ENCODE measurements at places on chromosomes 4 and X.

DNA sequence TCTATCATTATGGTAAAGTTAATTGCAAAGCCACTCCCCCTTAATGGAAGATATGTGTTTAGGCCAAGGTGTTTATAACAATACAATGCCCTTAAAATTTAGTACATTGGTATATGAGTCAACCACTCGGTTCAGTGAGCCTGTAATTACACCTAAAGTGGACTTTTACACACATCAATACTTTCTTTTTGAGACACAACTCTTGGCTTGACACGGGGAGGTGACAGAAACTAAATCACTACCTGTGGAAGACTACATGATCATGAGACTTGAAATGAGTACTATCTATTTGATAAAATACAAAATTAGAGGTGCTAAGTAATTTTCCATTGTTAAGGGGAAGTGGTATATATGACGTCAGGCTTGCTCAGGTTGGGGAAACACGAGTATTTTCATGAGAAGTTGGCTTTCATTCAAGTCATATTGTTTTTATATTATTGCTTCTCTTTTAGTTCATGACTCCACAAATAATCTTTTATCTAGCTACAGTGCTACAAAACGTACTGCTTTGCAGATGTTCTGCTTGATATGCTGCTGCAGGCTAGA, 918.3 kb downstream of the ARAP2 start:
- no peak for DNase-seq

DNA sequence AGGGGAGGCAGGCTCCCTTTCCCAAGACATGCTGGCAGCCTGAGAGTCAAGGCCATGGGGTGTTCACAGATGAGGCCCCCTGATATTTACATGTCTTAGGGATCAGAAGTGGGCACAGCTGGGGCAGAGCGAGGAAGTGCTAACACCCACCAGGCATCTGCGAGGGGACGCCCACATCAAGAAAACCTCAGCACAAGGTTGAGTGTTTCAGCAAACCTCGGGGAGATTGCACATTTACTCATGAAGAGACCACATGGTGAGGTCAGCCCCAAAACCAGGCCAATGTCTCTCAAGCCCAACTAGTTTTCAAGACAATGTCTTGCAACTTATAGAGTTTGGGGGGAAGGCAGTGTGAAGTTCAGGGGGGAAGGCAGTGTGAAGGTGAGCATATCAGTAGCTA, 55.2 kb downstream of the CLNK start:
- DNase-seq, result no peak

GRCh38 chrX:133918361-133918771, 67.0 kb downstream of the GPC3 start:
- no peak for DNase-seq

DNA sequence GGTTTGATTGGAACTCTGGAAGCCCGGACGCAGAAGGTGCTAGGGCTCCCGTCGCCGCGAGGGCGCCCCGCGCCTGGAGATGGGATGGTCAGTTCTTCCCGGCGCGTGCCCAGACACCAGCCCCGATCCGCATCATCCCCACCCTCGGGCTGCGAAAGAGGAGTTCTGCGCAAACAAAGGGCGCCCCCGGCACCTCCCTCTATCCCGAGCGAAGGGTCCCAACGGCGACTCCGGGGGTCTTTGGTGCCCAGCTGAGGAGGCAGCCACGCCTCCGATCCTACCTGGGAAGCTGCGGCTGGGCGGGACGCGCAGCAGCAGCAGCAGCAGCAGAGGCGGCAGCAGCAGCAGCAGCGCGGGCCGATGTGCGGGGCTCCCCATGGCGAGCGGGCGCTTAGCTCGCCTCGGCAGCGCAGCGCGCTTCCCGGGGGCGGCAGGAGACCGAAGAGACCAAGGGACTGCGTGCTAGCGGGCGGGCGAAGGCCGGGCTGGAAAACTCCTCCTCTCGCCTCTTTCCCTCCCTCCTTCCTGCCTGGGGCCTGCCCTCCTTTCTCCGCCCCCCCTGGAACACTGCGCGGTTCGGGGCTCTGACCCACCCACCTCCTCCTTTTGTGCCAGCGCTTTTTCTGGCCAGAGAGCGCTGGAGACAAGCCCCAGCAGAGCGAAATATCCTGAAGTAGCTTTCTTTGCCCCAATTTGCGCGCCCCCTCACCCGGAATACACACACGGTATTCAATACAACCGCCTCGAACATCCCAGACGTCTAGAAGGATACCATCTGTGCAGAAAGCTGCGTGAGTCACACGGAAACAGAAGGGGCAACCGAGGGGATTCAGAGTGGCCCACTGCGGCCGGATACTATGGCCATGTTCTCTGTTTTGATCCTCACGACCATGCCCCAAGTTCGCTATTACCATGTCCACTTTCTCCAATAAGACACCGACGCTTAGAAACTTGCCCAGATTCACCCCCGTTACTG, at the start of gene SRPX:
Gene SRPX, minus strand, starts transcription at position 457 of the 976 bp plus-strand sequence. Its CDS starts 79 bp downstream, at position 378.
- no peak for DNase-seq

DNA sequence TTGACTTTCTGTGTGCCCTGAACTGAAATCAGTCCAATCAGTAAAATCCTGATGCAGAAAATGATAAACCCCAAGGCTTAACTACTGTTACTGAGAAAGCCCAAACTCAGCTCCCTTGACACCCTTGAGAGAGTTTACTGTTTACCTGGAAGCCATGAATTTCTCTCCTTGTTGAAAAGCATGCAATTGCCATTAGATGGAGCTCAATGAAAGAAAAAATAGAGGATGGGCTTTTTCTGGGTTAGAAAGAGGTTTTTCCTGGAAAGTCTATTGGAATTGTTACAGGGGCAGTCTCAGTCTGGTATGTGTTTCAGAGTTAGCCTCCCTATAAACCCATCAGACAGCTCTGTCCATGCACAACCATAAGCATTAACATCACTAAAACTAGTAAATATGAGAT, 66.4 kb upstream of the C4orf54 start:
- no peak for DNase-seq

DNA sequence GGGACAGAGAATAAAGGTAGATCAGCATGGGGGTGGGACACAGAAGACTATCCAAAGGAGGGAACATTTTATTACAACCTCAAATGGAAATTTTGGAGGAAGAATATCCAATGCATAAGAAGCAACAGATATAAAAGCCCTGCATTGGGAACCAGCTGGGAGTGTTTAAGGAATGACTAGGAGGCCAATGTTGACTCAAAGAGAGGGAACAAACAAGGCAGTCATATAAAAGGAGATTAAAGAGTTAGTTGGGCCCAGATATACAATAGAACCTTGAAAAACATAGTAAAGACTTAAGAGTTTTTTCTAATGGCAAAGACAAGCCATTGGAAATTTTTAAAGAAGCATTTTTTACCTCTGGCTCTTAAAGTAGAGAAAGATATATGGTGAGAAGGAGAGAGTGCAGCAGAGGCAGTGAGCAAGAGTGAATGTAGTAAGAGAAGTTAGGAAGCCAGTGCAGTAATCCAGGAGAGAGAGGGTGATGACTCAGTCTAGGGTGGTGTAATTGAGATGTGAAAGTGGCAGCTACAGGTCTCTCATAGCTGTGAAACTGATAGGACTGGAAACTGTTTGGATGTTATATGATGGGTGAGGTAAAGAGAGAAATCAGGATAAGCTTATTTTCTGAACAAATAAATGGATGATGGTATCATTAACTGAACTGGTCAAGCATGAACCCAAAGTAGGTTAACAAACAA, 182.2 kb upstream of the ATOH1 start:
- DNase-seq, result no peak
